Right renal pelvis (tissue), 4 donors: ENCODE measurements at places on chromosomes 16 and 17. TPM values are rescaled to one million over a fixed set of nuclear protein-coding genes. Genes with fewer than 3 reads are reported as not detected.

DNA sequence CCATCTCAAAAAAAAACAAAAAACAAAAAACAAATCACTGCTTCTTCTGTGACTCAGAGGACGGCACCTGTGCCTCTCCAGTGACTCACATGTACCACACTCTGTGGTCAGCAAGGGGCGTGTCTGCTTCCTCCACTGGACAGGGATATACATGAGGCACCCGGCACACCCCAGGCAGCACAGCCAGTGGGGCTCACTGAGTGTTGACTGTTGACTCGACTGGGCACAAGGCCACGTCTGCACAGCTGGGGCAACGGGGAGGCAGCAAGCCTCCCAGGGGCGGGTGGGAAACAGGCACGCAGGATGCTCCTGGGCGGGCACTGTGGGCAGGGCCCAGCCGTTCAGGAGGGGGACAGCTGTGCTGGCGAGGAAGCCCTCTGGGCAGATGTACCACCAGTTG, 64.1 kb downstream of the TIMM22 start:
- DNase-seq: no peak

- DNase-seq: no peak
Observed at GRCh38 chr17:4272213-4272971, 8.6 kb upstream of the ANKFY1 start.

- no peak for DNase-seq
Observed at GRCh38 chr17:65527857-65528591, 33.4 kb downstream of the AXIN2 start.

CHAD gene
- 0.91 TPM for polyA plus RNA-seq

ZNF385C gene
- polyA plus RNA-seq: 5.6 TPM

DNA sequence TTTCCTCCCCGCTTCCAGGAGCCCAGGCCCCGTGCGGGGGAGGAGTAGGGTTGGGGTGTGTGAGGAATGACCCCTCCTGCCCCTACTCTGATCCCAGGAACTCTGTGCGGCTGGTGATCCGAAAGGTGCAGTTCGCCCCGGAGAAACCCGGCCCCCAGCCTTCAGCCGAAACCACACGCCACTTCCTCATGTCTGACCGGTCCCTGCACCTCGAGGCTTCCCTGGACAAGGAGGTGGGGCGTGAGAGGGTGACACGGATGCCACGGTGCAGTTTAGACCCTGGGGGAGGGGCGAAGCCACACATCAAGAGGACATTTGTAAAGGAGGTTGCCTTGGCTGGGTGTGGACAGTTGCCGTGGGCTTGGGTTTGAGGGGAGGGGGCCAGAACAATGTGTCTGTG, 7.4 kb downstream of the ARRB2 start:
- DNase-seq: no peak

DNA sequence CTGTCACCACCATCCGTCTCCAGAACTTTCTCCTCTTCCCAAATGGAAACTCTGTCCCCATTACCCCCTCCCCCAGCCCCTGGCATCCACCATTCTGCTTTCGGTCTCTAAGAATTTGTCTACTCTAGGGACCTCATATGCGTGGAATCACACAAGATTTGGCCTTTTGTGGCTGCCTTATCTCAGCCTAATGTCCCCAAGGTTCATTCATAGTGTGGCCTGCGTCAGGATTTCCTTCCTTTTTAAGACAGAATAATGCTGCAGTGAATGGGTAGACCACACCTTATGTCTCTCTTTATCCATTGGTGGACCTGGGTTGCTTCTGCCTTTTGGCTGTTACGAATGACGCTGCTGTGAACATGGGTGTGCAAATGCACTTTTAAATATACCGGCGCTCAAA, 139.7 kb upstream of the PLCG2 start:
- no peak for DNase-seq

CA7 gene
- polyA plus RNA-seq: 0.21 TPM

- DNase-seq: no peak
Observed at GRCh38 chr16:13781575-13782338, 138.2 kb upstream of the ERCC4 start.

GRCh38 chr17:13212860-13213259, 195.0 kb upstream of the ELAC2 start:
- DNase-seq: no peak

- no peak for DNase-seq
Observed at GRCh38 chr16:78461496-78462287, 362.2 kb downstream of the WWOX start.

GRCh38 chr16:53035176-53035942, 17.3 kb downstream of the CHD9NB start:
- no peak for DNase-seq

GRCh38 chr16:84829168-84829965, 9.6 kb downstream of the CRISPLD2 start:
- DNase-seq: no peak

SEZ6L2 gene
- polyA plus RNA-seq: 11.3 TPM
